ENCODE measurements at places on chromosomes 5 and 9.
A peak's percentile ranks its signal among the peaks of the same experiment; 100 is the strongest.

DNA sequence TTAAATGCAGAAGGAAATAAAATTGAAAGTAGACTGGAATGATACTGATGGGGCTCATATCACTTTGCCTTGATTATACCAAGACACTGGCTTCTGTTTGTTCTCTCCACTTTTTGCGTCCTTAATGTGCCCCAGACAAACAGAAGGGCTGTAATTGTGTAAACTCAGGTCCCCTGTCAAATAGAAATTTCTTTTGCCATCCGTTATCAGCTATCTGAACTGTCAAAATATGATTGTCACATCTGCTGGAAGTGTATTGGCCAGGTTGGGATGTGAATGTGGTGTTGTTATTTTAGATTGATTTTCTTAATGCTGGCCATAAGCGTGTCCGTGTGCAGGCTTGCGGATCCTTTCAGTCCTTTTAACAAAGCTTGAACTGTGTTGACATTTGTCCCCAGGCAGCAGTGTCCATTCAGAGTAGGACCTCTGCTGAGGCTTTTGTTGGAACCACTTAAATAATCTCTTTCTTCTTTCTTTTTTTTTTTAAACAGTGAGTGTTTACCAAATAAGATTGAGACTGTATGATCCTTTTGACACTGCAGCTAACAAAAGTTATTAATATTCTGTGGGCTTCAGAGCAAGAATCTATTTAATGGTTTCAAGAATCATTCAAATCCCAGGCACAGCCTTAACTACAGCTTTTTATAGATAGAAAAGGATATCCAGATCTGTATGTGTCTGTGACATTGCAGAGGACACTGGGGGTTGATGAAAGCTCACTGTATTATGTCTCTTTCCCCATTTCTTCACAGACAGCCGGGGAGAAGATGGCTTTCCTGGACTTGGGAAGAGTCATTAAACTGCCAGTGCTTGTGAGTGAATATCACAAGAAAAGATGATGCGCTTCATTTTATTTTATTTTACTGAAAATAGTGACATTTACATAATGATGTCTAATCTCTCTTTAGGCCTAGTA, 171.7 kb downstream of the ZNF608 start:
- DNase-seq = no peak

- no peak for DNase-seq
These were observed 95.5 kb upstream of the RAPGEF1 start for GRCh38 chr9:131835151-131835910.

- DNase-seq = no peak
These were observed 92.4 kb upstream of the SLC1A1 start for GRCh38 chr9:4397917-4398316.

DNA sequence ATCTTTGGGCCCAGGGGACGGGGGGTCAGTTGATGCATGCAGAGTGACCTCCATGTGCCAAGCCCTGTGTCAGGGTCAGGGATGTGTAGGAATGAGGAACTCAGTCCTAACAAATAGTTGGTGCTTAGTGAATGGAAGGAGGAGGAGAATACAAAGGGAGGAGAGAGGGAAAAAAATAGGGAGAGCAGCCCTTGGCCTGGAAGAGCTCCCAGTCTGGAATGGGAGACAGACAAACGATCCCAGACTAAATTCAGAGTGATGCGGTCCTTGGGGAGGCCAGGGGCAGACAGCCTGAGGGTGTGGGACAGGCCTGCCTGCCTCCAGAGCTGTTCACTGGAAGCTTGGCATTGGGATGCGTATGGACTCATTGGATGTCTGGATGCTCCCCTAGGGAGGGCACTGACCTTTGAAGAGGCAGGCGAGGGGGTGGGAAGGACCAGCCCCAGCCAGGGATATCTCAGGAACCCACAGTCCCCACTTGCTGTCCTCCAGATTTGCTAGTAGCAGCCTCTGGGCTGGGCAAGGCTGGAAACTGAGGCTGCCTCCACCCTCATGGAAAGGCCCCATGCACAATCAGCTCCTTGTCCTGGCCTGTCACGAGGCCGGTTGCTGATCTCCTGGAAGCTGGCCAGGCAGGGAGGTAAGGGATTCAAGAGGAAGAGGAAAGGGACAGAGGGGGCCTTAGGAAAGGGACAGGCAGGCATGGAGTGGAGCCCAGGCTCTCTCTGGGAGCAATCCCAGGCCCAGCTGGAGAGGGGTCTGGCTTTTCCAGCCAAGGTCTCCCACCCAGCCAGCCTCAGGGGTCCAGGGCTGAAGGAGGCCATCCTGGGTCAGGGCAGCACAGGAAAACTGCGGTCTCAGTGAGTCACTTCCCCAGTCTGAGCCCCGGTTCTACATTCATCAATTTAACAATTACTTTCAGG, 69.0 kb upstream of the GGTA1 start:
- DNase-seq = no peak

DNA sequence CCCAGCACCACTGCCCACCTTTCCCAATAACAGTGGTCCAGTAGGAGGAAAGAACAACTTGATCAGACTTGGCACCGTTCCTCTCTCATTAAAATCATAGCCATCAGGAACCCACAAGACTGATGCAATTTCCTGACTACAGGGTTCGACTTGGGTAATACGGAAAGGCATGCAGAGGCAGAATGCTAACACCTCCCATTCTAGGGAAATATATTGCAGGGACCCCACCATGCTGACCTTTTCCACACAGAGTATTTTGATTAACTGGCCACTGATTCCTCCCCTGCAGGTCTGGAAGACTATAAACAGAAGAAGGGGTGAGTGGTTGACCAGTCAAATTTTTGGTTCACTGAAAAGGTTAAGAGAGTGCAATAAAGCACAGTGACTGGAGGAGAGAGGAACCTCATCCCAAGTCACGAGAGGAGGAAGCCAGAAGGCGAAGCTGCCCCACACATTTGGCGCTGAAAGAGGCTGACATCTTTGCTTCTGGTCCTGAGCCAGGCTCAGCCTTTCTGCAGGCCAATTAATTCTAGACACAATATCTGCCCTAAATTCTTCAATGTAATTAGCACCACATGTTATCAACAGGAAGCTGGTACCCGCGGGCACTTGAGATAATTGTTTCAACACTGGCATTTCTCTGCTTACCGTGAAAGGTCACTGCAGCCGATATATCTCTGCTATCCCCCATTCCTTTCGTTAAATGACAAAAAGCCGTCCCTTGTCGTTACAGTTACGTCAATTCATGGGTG, 64.7 kb upstream of the SPOCK1 start:
- no peak for DNase-seq

GRCh38 chr9:89835666-89836065, 230.9 kb downstream of the GADD45G start:
- DNase-seq = peak; percentile 70

DNA sequence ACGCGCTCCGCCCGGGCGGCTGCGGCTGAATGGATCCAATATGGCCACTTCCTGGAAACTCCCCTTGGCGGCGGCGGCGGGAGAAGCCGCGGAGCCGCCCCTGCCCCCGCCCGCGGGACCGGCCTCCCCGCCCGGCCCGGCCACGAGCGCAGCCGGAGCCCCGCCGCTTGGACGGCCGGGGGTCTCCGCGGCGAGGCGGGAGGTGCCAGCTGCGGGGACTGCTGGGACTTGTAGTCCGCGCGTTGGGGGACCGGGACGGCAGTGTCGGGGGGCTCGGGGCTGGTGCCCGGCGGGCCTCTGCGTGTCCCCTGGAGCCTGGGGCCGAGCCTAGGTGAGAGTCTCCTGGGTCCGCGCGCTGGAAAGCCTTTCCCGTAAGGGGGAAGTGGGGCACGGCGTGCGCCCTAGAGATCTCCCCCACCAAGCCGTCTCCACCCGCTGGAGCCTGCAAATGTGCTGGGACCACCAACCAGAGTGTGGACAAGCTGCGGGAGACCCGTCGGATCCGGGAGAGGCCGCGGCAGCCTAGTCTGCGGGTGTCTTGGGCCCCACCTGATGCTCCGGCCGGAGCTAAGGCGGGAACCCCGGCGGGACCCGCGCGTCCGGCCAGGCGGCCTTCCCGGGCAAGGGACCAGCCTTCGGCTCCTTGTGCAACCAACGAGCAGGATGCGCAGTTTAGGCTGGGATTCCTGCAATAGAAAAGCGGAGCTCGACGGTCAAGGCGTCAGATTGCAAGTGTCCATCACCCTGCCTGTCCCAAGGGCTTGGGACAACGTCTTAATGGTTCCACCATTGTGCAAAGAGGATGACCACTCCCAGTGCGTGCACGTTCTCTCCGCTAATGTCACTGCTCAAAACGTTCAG, at the start of gene SEPTIN8:
Gene SEPTIN8, minus strand, starts transcription at position 31 of the 861 bp plus-strand sequence. CDS start 102 bp downstream, outside the sequence.
- peak; percentile 57 for DNase-seq

DNA sequence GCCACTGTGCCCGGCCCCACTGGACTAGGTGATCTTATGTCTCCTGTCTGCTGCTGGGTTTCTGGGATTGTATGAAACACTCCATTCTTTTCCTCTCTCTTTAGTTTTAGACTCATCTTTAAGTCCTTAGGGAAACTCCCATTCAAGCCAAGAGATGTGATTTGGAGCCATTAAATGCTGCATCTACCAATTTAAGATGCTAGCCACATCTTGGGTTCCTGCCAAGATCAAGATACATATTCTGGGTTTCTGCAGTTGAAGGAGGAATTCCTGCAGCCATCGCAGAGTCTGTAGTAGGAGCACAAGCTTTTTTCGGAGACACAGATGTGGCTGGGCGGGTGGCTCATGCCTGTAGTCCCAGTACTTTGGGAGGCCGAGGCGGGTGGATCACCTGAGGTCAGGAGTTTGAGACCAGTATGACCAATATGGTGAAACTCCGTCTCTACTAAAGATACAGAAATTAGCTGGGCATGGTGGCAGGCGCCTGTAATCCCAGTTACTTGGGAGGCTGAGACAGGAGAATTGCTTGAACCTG, 23.2 kb downstream of the STXBP1 start:
- DNase-seq = no peak

DNA sequence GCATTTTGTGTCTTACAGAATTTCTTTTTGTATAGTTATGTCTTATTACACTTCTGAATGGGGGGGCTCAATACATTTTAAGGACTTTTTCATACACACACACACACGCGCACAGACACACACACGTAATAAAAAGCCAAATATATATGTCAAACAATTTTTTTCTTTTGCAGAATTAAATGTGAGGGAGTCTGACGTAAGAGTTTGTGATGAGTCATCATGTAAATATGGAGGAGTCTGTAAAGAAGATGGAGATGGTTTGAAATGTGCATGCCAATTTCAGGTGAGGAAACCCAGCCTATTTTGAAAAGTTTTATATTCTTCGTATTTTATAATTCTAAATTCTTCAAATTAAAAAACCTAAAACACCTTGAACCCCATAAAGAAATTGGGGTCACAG, 25.6 kb downstream of the TMEFF1 start:
- peak; percentile 15 for DNase-seq

DNA sequence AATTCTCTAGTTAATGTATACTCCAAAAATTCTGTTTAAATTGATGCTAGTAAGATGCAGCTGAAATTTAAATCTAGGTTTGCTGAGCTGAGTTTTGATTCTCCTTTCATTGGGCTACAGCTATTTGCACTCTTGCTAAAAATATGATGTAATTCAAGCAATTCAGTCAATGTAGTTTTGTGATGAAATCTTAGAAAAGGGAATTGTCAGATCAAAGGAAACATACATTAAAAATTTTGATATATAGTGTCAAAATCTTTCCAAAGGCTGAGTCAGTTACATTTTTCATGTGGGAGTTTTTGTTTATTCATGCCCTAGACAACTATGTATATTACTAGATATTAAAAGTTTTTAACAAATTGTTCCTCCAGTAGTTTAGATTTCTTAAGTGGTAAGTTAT, 334.9 kb upstream of the DAB2 start:
- peak; percentile 21 for DNase-seq

GRCh38 chr5:10293907-10294662, 13.6 kb downstream of the CMBL start:
- DNase-seq = no peak

- no peak for DNase-seq
These were observed 210.0 kb upstream of the CLINT1 start for GRCh38 chr5:158068964-158069363.

DNA sequence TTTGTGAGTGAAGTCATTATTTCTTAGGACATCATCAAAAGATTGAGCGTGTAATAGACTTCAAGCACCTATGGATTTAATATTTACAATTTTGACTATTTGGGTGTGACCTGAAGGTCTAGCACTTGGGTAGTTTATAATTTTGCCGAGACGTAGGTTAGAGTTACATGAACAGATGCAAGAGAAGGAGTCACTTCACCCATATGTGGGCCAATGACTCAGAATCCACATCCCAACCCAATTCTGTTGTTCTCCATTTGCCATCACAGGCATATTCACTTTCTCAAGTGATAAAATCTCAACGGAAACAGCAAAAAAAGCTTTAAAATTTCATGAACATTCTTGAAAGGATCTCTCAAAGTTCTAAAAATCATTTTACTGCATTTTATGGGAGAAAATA, 12.1 kb upstream of the ERAP1 start:
- DNase-seq = no peak

DNA sequence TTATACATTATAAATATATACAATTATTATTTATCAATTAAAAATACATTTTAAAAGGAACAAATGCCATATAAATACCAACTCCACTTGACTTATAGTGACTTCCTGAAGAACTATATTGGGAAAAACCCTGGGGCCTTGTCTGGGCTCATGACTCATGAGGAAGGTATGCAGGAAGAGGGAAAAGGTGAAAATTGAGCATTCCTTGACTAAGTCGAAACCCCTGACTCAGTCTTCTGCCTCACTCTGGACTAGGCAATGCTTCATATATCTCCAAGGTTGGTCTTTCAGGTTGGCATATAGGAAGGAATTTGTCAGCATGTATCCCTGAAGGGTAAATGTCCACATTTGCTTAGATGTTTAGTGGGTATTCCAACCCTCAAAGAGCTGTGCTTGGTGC, 78.5 kb downstream of the SH3TC2 start:
- DNase-seq = peak; percentile 41

- DNase-seq = peak; percentile 80
These were observed 1.7 kb downstream of the ENDOG start for GRCh38 chr9:128819716-128820664.

GRCh38 chr9:117411547-117411946, 3.3 kb downstream of the ASTN2 start:
- peak; percentile 37 for DNase-seq

DNA sequence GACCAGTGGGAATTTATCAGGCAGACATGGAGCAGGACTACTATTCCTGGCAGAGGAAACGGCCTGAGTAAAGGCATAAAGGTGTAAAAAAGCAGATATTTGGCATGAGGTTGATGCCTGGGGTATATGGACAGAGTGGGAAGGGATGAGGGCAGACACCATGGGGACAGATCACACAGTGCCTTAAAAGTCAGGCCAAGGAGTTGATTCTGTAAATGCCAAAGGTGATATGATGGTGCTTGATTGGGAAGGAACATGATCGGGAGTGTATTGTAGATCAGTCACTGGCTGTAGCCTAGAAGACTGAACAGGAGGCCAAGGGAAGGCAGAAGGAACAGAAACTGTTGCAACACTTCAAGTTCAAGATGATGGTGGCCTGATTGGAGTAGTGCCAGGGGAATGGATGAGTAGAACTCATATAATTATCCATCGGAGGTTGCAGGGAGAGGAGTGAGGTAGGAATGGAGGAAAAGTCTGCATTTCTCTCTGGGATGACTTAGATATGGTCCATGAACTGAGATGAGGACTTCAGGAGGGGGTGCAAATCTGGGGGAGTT, 594.3 kb upstream of the KLF4 start:
- no peak for DNase-seq

- DNase-seq = no peak
These were observed 90.2 kb downstream of the NSUN2 start for GRCh38 chr5:6542421-6543345.

- no peak for DNase-seq
These were observed 185.0 kb downstream of the ATPSCKMT start for GRCh38 chr5:10064546-10065195.

Data from mesenchymal stem cell (in vitro differentiated cells and primary cell).